Omental fat pad (tissue), 4 donors: ENCODE measurements at places on chromosomes 5 and 9. TPM values are rescaled to one million over a fixed set of nuclear protein-coding genes. Genes with fewer than 3 reads are reported as not detected.

Gene OR13C4
- total RNA-seq: not detected

Gene PLEKHG4B
- 0.60 TPM for total RNA-seq

Gene SPINK4
- not detected for total RNA-seq

Gene IFNA13
- total RNA-seq: not detected

Gene RASEF
- 0.19 TPM for total RNA-seq

Gene PROB1
- 0.94 TPM for total RNA-seq

Gene PCDHGB5
- total RNA-seq: 6.5 TPM

Gene PFN3
- not detected for total RNA-seq

Gene PHYHD1
- 14.4 TPM for total RNA-seq

DNA sequence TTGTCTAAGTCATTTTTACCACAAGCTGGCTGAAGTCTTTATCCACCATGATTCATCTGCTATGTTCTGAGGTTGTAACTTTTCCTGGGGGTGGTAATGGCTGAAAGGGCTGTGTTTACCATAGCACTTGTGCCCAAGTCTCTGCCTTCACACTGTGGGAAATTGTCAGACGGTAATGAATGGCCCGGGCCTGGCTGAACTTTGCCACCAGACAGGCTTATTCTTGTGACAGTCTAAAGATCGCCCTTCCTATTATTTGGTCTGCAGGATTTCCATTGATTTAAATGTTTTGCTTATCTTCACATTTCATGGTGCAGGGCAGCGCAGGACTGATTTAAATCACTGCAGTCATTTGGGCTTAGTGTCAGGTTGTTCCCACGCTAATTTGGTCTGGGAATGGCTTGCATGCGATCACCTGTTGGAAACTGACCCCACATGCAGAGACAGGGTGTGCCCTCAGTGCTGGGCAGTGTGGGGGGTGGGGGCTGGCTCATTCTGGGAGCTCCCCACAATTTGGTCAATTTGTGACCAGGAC, 109.3 kb upstream of the ICE1 start:
- DNase-seq: no peak

DNA sequence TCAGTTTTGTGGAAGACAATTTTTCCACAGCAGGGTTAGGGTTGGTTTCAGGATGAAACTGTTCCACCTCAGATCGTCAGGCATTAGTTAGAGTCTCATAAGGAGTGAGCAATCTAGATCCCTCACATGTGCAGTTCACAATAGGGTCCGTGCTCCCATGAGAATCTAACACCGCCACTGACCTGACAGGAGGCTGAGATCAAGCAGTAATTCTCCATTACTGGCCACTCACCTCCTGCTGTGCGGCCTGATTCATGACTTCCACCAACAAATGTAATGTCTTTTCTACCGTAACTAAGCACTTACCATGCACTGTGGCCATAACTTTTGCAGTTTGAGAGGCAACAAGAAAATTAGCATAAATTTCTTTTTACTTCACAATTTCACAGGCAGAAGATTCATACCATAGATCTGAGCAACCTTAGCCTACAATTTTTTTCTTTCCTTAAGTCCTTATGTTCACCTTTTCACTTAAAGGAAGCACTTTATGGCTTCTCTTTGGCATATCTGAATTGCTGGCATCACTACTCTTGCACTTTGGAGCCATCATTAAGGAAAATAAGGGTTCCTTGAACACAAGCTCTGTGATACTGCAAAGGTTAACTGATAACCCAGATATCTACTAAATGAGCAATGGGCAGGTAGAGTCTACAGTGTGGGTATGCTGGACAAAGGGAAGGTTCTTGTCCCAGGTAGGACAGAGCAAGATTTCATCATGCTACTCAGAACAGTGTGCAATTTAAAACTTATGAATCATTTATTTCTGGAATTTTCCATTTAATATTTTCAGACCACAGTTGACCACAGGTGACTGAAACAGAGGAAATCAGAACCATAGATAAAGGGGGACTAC, 83.0 kb upstream of the IFNK start:
- DNase-seq: no peak

DNA sequence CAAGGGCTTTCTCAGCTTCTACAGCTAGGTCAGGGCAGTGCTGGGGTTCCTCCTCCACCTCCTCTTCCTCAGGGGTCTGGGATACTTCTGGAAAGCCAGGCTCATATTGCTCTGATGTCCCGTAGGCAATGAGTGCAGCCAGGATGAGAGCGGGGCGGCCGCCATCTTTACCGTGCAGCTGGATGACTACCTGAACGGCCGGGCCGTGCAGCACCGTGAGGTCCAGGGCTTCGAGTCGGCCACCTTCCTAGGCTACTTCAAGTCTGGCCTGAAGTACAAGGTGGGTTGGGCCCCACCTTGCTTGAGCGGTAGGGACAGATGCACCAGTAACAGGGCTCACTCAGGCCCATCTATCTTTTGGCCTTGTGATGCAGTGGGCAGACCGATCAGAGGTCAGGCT, 34.8 kb downstream of the GSN start:
- DNase-seq: no peak

- no peak for DNase-seq
Measured at GRCh38 chr5:68047035-68047434, 168.5 kb upstream of the PIK3R1 start.

DNA sequence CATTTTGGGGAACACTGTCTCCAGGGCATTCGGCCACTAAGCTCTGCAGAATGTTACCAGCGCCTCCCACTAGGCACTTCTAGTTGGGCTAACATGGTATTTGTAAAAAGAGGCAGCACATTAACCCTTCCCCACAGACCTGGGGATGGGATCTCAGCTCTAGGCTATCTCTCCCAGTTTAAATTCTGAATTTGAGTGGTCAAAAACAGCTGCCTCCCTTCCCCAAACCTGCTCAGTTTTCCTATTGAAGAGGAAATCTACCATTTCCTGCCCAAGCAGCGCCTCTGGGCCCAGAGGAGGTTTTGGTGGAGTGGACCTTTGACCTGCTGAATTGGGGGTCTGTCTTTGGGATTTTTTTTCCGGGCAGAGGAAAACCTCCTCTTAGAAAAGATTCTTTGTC, 53.2 kb downstream of the ENC1 start:
- no peak for DNase-seq

- no peak for DNase-seq
Measured at GRCh38 chr5:38369692-38370091, 111.3 kb downstream of the EGFLAM start.

DNA sequence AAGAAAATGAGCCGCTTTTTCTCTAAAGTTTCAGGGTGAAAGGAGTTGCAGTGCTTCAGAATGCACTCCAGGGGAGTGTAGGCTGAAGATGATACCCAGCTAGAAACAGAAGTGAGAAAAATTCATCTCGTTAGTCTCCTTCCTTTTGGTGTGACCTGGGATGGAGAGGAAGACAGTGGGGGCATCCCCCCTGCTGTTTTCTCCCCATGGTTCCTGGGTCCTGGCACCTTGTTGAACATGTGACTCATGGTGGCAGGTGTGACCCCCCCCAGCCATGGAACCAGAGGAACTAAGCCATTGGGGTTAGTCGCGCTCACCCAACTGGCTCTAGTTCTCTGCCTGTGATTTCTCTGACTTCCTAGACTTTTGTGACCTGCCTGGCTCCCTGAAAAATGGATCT, 424.6 kb downstream of the CSNK1G3 start:
- DNase-seq: no peak

- DNase-seq: no peak
Measured at GRCh38 chr5:107470295-107470582, 200.5 kb downstream of the EFNA5 start.

DNA sequence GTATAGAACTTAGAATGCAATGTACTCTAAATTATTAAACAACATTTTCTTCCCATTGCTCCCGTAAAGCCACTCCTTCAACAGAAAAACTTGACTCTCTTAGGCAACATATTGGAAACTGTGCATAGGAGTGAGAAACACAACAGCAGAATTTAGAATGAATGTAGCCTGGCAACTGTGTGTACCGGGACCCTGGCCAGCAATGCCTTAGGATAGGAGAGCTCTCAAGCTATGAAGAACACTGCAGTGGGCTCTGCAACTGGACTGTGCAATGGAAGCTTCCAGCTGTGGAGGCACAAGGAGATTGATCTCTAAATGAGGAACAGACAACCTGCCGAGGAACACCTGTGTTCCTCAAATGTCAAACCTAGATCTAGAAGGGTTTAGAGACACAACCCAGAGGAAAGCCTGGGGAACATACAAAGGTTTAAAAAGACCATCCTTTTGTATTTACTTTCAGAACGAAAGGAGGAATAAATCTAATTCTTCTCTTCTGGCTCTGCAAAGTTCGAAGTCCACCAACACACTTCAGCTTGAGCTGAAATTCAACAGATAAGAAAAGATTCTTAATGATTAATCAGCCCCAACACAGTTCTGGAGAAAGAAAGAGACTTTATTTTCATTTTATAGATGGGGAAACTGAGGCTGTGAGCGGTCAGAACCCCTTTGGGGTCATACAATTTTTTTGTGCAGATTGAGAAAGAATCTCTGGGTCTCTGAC, 51.5 kb upstream of the ARL15 start:
- no peak for DNase-seq

DNA sequence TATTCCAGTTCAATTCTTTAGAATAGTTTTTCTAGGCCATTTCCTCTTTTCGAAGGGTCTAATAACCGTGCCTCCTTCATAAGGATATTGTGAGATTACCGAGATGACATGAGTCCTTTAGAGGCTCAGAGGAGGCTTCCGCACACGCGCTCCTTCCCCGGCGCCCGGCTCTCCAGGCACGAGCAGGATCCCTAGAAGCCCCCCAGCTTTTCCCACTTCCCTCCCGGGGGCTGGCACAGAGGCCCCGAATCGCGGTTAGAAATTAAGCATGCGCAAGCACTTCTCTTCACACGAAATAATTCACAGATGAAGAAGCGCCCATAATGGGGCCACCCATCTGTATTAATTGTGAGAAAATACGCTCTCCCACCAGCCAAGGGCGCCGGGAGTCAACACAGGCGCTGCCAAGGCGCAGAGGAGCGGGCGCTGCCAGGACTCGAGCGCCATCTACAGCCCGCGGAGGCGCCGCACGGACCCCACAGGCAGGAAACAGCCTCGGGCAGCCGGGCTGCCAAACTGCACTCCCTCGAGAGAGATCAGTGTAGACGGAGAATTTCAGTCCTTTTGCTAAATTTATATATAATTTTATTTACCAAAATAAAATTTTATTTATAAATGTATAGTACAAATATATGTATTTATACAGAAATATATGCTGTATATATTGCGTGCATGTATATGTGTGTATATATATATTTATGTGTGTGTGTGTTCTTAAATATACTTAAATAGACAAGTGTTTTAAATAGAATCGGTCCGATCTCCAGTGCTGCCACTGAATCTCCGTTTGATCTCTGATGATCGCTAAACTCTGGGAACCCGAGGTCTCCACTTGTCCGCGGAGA, 258.1 kb upstream of the NFIL3 start:
- peak; percentile 68 for DNase-seq

- DNase-seq: no peak
Measured at GRCh38 chr5:61866930-61867329, 439.1 kb upstream of the KIF2A start.

- DNase-seq: no peak
Measured at GRCh38 chr5:181045316-181045715, 5.2 kb downstream of the BTNL9 start.

DNA sequence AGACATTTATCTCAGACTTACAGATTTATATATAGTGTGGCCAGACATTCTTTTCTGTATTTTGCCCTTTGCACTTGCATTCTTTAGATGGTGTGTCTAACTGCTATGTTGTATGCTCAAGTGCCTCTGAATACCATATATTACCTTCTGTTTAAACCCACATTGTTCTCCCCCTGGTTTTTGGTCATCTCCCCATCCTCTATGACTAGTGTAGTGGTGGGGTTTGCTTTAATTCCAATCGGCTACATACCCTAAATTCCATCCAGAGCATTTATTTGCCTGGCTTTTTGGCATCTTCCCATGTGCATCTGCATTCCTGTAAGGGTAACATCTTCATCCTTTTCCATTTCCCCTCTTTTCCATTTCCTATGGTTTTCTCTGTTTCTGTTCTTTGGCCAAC, 271.0 kb upstream of the SLC30A5 start:
- no peak for DNase-seq

GRCh38 chr5:172505845-172506244, 51.5 kb upstream of the SH3PXD2B start:
- no peak for DNase-seq

GRCh38 chr5:40654377-40654991, 25.2 kb upstream of the PTGER4 start:
- DNase-seq: no peak

GRCh38 chr5:135110785-135111596, 77.0 kb upstream of the PITX1 start:
- DNase-seq: no peak

GRCh38 chr5:78760366-78760765, 111.8 kb upstream of the LHFPL2 start:
- DNase-seq: no peak

GRCh38 chr9:130898552-130898852, 1.9 kb upstream of the QRFP start:
- no peak for DNase-seq

GRCh38 chr9:122223435-122223834, 5.3 kb downstream of the LHX6 start:
- DNase-seq: no peak

DNA sequence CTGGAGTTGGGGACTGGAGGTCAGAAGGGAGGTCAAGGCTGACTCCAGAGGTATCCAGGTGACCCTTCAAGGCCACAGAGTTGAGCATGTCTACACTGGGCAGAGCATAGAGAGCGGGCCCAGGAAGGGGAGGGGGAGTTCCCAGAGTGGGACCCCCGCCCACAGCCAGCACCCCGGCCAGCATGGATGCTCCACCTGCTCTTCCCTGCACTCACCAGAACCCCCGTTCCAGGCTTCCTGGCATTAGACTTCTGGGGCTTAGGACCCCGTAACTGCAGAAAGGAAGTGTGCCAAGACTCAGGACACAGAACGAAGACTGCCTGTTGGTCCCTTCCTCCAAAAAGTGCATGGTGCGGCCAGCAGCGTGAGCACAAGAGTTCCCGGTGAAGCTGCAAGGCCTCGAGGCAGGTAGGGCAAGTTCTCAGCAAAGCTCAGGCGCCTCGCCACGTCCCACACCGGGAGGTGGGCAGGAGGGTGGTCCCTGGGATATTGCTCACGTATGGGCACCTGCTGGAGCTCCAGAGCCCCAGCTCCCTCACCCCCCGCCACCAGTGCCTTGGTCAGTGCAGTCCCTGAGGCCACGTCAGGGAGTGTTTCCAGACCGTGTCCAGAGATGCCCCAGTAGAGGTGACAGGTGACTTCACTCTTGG, 13.8 kb downstream of the ABO start:
- no peak for DNase-seq

- no peak for DNase-seq
Measured at GRCh38 chr5:176853151-176853778, 42.9 kb downstream of the UNC5A start.

- no peak for DNase-seq
Measured at GRCh38 chr5:114176356-114176755, 185.5 kb upstream of the KCNN2 start.

GRCh38 chr5:5188376-5189050, 48.4 kb downstream of the ADAMTS16 start:
- no peak for DNase-seq

GRCh38 chr5:165894916-165895315, 2389.5 kb downstream of the MAT2B start:
- DNase-seq: no peak

DNA sequence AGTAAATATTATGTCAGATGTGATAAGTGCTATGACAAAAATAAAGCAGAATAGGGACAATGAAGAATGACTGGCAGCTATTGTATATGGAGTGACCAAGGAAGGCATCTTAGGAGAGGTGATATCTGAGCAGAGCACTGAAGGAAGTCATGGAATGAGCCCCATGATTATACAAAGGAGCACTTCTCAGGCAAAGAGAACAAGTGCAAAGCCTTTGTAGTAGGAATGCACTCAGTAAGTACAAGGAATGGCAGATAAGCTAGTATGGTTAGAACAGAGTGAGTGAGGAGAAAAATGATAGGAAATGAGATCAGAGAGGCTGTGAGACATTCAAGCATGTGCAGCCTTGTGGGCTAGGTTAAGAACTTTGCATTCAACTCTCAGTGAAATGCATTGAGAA, 214.8 kb downstream of the LURAP1L start:
- no peak for DNase-seq
